ENCODE measurements at places on chromosomes 16 and 17.

GRCh38 chr16:68460067-68460466 is 11.8 kb upstream of the SMPD3 start:
- DNase-seq = no peak

- no peak for DNase-seq
Observed at GRCh38 chr17:57943140-57943539, 12.1 kb downstream of the CUEDC1 start.

DNA sequence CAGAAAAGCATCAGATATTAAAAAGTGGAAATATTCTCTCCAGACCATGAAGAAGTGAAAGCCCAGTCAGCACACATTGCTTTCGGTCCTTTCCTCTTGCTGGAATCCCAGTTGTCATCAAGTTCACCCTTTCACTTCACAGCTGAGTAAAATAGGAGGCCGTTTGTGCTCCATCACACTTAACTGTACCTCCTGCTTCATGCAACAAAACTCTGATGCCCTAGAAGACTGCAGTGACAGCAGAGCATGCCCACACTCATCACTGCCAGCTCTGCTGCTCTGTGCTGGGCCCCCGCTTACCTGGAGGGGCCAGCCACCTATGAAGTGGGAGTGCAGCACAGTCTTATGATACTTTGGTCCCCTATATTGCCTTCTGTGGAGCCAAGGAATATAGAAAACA is 62.5 kb downstream of the N4BP1 start:
- no peak for DNase-seq

DNA sequence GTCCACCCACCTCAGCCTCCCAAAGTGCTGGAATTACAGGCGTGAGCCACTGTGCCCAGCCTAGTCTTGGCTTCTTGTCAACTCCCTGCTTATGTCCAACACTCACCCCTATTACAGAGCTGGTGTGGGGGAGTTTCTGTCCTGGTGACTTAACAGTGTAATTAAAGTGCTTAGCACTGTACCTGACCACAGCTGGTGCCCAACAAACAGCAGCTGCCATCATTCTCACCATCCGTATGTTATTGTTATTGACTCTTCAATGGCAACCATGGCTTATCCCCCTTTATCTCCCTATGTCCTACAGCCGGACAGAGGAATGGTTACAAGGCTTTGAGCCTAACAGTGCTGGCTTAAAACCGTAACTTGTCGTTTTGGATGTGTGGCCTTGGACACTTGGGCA is 17.0 kb upstream of the BRCA1 start:
- no peak for DNase-seq

- no peak for DNase-seq
Observed at GRCh38 chr16:22264786-22265185, 32.4 kb upstream of the POLR3E start.

GRCh38 chr17:17783825-17784656 is 52.7 kb downstream of the SREBF1 start:
- DNase-seq = no peak

- no peak for DNase-seq
Observed at GRCh38 chr16:86120201-86121192, 221.5 kb downstream of the IRF8 start.

DNA sequence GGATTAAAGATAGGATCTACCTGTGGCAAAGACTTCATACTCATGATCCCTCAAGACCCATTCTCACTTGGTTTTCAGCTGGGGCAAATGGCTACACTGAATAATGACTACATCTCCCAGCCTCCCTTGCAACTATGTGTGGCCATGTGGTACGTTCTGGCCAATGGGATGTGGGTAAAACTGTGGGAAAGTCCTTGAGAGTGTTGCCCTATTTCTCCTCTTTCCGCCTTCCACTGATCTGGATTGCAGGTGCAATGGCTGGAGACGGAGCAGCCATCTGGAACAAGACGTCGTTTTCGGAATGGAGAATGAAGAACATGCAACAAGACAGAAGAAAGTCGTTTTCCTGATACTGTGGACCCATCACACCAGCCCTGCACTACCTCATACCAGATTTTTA is 48.5 kb downstream of the HAPSTR1 start:
- peak; percentile 70 for DNase-seq

DNA sequence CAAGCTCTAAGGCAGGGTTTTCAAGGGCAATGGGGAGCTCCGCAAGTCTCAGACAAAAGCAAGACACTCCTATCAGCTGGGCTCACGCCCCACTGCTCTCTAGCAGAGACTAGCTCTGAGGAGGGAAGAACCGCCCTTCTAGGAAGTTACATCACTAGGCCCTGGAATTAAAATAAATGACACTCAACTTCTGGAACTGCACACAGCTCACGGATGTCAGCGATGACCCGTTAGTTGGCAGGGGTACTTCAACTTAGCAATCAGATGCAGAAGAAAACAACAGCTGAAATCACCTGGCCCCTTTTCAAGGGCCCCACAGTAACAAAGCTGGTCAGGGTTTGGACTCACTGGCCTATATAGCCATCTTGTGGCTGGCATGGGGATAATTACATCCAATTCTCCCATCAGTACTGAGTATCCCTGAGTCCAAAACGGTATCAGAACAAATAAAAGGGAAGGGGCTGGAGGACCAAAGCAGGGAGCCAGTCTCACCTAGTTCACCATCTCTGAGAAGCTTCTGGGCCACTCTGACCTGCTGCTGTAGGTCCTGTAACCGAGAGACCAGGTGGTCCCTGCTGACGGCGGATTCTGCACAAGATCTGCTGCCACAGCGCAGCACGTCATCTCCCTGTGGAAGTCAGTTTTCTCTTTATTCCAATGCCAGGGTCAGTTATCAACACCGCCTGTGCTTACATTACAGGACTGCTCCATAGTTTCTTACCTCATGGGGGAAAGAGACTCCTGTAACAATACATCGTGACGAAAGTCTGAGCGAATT is 22.2 kb downstream of the SERPINF1 start:
- peak; percentile 77 for DNase-seq

DNA sequence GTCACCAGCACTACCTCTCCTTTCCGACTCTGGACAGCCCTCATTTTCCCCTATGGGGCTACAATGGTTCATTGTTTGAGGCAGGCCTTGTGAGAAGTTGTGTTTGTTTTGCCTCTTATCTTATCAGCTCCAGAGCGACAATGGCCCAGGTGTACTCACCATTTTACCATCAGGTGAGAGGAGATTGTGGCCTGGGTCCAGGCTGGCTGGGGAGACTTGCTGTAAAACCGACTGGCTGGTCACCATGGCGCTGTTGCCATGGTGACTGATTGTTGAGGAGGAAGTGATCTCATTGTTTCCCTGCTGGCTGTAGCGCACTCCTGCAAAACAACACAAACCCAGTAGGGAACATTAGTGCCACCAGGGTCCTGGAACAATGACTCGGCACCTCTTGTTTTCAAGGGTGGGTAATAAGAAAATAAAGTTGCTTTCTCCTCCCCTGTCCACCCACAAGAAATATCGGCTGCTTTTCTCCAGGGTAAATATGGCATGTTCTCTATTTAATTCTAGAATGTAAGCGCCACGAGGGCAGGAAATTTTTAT is 34.4 kb downstream of the HNF1B start:
- DNase-seq = peak; percentile 87

- DNase-seq = no peak
Observed at GRCh38 chr17:57670769-57671569, 74.1 kb downstream of the CCDC182 start.

DNA sequence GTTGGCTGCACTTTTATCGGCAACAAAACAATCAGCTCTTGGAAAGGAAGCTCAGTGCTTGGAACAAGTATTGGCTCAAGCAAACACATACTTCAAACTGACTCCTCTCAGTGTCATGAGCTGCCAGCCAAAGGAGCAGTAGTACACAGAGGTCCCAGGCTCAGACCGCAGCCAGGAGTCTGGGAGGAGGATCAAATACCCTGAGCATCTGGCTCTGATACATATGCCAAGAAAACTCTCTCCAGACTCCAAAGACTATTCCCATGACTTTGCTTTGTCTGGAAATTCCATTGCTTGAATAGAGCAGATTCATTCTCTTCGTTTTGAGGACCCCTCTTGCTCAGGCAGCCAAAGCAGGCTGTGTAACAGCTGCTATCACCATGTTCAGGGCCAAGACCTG is 501.6 kb upstream of the PSMD7 start:
- no peak for DNase-seq

DNA sequence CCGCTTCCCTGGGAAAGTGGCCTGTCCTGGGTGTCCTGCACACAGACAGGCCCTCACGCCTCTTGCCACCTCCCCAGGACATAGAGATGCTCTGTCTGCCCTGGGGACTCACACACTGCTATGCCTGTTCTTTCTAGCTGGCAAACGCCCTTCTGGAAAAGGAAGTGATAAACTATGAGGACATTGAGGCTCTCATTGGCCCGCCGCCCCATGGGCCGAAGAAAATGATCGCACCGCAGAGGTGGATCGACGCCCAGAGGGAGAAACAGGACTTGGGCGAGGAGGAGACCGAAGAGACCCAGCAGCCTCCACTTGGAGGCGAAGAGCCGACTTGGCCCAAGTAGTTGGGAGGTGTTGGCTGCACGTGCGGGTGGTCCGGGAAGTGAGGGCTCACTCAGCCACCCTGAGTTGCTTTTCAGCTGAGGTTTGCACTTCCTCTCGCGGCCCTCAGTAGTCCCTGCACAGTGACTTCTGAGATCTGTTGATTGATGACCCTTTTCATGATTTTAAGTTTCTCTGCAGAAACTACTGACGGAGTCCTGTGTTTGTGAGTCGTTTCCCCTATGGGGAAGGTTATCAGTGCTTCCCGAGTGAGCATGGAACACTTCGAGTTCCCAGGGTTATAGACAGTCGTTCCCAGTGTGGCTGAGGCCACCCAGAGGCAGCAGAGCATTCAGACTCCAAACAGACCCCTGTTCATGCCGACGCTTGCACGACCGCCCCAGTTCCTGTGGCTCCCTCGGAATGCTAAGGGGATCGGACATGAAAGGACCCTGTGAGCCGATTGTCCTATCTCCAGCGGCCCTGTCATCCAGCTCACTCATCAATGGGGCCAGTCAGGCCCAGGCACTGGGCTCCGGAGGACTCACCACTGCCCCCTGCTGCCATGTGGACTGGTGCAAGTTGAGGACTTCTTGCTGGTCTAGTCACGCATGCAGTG is 3.5 kb upstream of the RPL13 start:
- DNase-seq = peak; percentile 78

DNA sequence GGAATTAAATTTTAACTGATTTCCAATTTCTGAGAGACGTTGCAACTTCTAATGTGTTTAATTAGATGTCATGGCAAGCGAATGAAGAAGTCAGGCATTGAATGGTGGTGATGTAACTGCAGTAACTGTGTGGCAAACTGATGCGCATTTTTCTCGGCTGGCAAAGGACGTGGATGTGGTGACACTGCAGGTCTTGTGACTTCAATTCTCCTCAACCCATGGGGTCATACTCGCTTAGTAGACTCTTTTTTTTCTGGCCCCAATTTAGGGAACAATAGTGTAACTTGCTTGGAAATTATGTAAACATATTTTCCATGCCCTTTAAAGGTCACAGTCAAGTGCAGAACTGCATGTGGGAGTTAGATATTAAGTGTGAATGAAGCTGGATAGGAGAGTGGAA is 1.9 kb upstream of the FAM20A start:
- no peak for DNase-seq

GRCh38 chr17:76188213-76189016 is 47.4 kb upstream of the FOXJ1 start:
- no peak for DNase-seq
